ENCODE measurements at places on chromosomes 16 and 17.

GRCh38 chr16:85229869-85230462, 117.7 kb upstream of the CIBAR2 start:
- DNase-seq, result no peak

DNA sequence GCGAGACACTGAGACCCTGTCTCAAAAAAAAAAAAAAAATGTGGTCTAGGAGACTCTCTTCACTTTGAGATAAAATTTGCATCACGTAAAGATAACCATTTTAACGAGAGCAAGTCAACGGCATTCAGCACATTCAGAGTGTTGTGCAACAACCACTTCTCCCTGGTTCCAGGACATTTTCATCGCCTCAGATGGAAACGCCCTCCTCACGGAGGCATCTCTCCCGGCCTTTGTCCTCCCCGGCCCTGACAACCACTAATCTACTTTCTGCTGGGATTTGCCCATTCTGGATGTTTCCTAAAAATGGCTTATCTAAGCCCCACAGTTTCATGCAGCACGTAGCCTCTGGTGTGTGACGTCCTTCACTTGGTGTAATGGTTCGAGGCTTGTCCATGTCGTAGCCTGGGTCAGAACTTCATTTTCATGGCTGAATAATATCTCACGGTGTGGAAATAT, 6.4 kb upstream of the NPRL3 start:
- DNase-seq, result no peak

DNA sequence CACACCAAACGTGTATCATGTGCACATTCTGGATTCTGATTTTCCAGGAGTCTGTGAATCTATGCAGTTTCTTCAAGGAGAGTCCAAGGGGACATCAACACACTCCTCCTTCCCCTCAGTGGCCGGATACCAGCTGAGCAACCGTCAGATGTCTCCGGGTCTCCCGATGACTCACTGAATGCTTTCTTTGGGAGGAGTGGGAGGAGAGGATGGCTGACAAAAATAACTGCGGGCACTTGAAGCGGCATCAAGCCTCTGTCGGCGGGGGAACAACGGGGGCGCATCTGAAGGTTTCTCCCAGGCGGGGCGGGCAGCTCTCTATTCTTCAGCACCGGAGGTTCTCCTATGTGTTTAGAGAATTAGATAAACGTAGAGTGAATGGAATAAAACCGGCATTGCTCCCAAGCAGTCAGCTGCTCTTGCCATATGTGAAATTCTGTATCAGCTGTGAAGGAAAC, 24.6 kb upstream of the LRRC75A start:
- DNase-seq, result no peak

DNA sequence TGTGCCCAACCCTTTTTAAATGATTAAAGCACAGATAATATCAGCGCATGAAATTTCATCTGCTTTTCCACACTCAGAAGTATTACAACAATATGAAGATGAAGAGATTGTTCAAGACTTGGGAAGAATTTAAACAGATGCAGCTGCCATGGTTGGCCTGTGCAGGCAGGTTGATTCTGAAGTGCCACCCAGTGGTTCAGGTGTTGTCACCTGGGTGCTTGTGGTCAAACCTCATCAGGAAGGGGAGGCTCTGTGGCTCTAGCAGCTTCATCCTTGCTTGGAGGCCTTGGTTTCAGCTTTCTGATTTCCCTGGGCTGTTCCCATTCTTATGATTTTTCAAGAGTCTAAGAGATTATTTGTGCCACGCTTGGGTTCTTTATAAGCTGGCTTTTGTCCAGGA, 22.2 kb upstream of the CLEC18C start:
- DNase-seq, result no peak

DNA sequence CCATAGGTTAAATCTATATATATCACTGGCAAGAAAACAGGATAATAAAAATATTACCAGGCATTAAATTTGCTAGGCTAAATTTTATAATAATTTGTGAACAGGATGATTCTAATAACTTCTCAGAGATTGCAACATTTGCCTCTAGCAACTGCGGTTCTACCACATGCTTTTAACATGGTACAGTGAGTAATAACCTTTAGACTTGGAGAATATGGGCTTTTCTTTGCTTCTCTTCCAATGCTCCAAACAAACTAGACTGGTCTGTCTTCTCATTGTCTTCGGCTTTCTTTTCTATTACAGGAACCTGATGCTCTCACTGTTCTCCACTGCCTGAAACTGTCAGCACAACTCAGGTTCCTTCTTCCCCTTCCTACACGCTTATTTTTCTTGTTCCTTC, 80.6 kb downstream of the CA4 start:
- DNase-seq, result no peak

GRCh38 chr16:48164907-48165715, 9.3 kb upstream of the ABCC12 start:
- peak; percentile 5 for DNase-seq

DNA sequence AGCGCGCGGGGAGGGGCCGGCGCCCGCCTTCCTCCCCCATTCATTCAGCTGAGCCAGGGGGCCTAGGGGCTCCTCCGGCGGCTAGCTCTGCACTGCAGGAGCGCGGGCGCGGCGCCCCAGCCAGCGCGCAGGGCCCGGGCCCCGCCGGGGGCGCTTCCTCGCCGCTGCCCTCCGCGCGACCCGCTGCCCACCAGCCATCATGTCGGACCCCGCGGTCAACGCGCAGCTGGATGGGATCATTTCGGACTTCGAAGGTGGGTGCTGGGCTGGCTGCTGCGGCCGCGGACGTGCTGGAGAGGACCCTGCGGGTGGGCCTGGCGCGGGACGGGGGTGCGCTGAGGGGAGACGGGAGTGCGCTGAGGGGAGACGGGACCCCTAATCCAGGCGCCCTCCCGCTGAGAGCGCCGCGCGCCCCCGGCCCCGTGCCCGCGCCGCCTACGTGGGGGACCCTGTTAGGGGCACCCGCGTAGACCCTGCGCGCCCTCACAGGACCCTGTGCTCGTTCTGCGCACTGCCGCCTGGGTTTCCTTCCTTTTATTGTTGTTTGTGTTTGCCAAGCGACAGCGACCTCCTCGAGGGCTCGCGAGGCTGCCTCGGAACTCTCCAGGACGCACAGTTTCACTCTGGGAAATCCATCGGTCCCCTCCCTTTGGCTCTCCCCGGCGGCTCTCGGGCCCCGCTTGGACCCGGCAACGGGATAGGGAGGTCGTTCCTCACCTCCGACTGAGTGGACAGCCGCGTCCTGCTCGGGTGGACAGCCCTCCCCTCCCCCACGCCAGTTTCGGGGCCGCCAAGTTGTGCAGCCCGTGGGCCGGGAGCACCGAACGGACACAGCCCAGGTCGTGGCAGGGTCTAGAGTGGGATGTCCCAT, 232.8 kb downstream of the SEC14L1 start:
- DNase-seq, result no peak

- no peak for DNase-seq
These were observed 21.4 kb upstream of the ZFP90 start for GRCh38 chr16:68517606-68518166.

GRCh38 chr17:15124264-15124595, 140.9 kb downstream of the PMP22 start:
- no peak for DNase-seq

DNA sequence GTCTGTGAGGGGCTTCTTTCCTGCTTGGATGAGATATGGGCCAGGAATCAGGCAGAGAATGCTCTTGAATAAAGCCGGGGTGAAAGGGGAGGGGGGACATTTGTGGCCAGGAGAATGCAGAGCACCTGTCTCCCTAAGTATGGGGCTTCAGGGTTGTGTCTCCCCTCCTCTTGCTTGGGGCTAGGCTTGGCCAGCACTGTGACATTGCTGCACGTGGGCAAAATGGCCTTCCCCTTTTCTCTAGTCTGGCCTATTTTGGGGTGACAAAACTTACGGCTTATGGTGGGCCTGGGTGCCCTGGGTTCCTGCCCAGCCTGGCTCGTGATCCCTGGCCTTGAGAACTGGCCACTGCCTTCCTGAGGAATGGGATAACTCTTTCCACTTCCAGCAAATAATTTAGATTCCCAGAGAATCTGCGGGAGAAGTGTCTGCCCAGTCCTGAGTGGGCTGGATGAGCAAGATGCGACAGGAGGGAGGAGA, 5.6 kb downstream of the NFE2L1 start:
- DNase-seq, result no peak

- DNase-seq, result no peak
These were observed 16.7 kb downstream of the WSB1 start for GRCh38 chr17:27310565-27311110.

DNA sequence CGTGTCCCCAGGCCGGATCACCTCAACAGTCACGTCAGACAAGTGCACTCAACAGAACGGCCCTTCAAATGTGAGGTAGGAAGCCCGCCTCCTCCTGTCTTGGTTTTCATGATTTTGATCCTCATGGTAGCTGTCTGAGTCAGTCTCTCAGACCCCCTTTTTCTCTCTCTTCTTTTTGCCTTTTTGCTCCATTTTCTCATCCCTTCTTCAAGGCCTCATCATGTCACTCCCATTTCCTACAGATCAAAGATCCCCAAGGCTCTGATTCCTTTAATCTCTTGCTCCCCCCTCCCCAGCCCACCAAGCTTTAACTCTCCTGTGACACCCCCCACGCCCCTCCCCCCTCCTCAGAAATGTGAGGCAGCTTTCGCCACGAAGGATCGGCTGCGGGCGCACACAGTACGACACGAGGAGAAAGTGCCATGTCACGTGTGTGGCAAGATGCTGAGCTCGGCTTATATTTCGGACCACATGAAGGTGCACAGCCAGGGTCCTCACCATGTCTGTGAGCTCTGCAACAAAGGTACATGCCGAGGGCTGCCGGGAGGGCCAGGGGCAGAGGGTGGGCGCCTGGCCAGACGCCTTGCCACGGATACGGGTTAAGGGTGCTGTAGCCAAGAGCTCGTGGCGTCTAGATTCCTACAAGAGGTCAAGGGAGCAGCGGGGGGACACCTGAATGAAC, 2.0 kb downstream of the MAZ start:
- DNase-seq, result no peak

GRCh38 chr17:15966183-15966878, 21.4 kb downstream of the ADORA2B start:
- peak; percentile 44 for DNase-seq

- DNase-seq, result no peak
These were observed 43.8 kb downstream of the SHISA6 start for GRCh38 chr17:11284811-11285210.

- DNase-seq, result no peak
These were observed 6.7 kb downstream of the NLRC3 start for GRCh38 chr16:3570420-3571062.

DNA sequence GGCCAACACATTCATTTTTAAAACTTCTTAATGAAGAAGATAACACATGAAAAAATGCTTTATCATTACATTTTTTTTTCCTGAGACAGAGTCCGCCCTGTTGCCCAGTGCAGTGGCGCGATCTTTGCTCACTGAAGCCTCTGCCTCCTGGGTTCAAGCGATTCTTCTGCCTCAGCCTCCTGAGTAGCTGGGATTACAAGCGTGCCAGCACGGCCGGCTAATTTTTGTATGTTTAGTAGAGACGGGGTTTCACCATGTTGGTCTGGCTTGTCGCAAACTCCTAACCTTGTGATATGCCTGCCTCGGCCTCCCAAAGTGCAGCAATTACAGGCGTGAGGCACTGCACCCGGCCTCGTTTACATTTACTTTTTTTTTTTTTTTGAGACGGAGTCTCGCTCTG, 13.2 kb downstream of the HBQ1 start:
- no peak for DNase-seq

DNA sequence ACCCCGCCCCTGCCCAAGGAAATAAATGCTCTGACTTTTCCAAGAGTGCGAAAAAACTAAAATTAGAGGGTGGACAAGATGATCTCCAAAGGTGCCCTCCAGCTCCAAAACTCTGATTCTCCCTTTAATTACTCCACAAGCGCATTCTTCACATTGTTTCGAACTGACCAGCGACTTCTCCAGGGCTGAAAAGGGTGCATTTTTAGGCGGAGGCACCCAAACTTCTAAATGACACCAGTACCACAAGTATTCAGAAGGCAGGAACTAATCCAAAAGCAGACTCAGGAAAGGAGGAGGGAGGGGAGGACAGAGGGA, 750 bp downstream of the ZFHX3 start:
- DNase-seq, result no peak

DNA sequence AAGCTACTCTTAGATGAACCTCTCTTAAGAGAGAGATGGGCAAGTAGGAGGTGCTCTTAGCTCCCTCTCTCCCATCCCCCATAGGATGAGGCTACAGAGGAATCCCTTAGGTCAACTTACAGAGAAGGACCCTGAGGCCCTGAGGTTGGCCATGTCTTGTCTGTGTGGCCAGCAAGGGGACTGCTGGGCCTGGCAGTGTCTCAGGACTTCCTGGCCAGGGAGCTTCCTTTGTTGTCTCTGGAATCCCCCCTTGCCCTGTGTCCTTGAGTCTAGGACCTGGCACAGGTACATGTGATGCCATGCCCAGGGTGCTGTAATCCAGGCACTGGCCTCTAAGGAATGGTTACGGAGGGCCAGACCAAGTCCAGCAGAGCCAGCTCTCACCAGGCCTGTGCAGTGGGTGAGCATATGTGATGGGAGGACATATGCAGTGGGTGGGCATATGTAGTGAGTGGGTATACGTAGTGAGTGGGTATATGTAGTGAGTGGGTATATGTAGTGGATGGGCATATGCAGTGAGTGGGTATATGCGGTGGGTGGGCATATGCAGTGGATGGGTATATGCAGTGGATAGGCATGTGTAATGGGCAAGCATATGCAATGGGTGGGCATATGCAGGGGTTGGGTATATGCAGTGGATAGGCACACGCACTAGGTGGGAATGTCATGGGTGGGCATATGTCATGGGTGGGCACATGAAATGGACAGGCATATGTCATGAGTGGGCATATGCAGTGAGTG, 20.3 kb upstream of the PECAM1 start:
- DNase-seq, result no peak

GRCh38 chr17:68544111-68544915, 32.1 kb downstream of the PRKAR1A start:
- no peak for DNase-seq

- no peak for DNase-seq
These were observed 33.2 kb upstream of the KCNJ2 start for GRCh38 chr17:70136131-70136530.

DNA sequence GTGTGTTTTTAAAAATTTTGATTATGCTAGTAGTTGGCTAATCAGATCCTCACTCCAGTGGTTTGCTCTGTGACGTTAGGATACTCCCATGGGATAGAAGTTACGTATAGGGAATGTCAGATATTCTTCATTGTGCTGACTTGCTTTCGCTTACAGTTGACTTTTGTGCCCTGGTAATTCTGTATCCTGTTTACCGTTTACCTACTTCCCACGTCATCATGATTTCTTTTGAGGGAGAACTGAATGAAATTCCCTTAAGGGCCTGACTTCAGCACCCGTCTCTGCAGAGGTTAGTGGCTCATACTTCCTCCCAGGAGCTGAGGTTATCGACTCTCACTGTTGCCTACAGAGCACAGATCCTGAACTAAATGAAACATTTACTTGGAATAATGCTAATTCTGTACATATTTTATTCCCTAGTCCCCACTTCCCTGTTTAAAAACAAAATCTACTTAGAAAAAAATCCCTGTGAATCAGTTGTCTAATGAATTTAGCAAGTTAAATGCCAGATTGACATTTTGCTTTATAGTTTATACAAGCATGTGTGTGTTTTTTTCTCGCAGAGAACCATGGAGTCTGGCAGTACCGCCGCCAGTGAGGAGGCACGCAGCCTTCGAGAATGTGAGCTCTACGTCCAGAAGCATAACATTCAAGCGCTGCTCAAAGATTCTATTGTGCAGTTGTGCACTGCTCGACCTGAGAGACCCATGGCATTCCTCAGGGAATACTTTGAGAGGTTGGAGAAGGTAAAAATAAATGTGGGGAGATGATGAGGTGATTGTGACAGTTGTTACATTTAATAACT, 2.8 kb downstream of the PRKAR1A start:
- DNase-seq, result no peak
